Right cardiac atrium (tissue), 5 donors: ENCODE measurements at places on chromosomes 2 and 18.

DNA sequence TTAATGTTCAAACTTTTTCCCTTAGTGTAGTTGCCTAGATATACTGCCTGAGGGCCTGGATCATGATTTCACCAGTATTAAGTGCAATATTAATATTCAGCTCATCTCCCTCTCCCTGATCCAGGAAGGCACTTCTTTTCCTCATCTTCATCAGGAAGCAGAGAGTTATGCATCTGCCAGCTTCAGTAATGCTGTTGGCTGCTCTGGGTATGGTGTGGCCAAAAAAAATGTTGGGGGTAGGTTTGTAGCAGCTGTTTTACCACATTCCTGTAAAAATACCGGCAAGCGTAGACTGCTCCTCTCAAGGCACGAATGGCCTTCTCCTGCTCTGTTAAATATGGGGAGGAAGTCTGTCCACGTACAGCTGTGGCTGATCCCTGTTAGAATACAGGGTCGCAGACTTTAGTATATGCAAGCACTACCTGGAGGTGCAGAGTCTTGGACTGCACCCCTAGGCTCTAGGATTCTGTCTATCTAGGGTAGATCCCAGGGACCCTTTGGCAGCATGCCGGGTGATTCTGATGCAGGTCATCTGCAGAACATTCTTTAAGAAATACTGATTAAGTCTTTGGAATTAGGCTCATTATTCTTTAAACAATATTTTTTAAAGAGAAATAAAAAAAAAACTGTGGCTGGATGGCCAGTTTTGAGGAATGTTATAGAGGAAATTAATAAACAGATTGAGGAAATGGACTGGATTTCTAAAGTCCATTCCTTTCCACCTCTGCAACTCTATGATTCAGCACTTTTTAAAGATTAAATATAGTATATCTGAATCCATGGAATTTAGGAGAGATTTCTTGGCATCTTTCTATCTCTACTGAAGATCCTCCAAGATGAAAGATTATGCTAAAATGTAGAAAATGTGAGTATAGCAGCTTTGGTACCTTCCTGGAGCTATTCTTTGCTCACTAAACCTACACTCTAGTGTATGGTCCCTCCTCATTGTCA lies 21.0 kb upstream of the GLS start:
- peak; percentile 68 for DNase-seq

DNA sequence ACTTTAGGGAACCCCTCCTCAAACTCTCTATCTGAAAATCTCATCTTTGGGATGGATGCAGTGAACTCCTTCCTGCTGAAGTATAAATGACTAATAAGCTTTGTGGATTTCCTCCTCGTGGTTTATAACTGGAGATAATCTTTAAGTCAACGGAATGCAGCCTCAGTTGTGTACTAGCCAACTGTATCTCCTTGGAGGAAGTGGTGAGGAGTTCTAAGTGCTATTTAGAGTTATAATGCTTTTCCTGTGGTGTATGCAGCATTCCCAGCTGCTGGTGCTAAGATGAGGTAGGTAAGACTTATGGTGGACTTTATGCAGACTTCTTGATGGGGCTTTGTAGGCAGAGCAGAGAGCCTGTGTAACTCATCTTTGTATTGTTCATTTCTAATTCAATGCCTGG lies 90.9 kb downstream of the LYPD6B start:
- no peak for DNase-seq

DNA sequence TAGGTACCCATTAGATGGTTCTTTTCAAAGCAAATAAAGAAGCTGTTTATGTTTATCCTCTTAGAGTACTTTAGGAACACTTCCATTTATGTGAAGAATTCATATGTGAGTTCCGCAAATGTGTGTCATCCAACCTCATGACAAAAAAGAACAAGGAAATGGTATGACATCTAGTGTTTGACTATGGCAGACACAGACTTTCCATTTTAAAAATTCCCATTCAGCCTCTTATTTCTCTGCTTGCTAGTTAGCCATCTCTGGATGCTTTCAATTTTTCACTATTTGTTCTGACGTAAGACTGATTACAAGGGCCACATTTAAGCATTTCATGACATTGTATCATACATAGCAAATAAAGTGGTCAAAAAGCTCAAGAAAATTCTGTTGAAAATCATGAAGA lies 103.0 kb downstream of the ZAP70 start:
- no peak for DNase-seq

GRCh38 chr2:196840171-196840570 lies 31.0 kb upstream of the C2orf66 start:
- no peak for DNase-seq

GRCh38 chr2:120444691-120445240 lies 98.8 kb downstream of the INHBB start:
- DNase-seq, result no peak

DNA sequence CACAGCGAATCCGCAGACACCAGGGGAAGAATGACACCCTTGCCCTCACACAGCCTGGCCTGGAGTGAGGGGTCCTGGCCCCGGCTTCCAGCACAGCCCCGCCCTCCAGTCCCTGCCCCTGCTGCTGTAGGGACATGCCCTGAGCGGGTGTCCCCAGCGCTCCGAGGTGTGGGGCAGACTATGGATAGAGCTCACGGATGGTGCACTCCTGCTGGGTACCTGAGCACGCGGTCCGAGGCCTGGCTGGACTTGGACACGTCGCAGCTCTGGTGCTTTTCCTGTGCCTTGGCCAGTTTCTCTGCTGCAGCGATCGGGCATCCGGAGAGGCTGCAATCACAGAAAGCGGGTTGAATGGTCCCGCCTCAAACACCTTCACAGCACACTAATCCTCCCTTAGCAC lies 165.7 kb upstream of the PXDN start:
- DNase-seq, result no peak

DNA sequence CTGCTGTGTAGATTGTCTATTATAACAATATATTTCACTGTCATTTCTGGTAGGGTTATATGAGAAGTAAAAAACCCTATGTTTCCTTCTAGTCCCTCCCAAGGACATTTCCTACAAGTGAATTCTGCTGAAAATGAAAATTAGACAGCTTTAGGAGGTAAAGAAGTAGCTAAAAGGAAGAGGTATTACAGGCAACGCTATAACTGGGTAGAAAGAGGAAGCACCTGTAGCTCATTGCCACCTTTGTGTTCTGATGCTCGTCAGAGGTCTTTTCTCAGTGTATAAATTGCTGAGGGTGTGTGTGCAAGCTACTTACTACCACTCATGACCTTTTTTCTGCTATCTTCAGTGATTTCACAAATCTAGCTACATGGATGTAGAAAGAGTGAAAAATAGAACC lies 1.4 kb downstream of the DNAJC10 start:
- no peak for DNase-seq

GRCh38 chr2:16194096-16194390 lies 253.7 kb downstream of the MYCN start:
- no peak for DNase-seq

DNA sequence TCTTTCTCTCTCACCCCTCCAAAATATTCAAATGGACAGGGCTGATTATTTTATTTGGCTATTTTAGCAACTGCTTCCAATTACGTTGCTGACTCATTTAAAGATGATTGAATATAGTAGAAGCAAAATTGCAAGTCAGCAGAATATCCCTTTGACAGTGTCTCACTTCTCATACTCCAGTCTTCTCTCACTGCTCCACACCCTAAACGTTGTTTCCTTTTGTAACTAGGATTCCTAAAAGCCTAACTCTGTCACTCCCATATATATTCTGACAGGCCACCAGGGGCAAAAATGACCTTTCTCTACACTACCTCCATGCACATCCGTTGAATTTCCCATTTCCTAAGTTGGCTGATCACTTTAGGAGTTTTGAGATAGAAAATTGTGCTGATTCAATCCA lies 351.1 kb downstream of the RND3 start:
- no peak for DNase-seq

DNA sequence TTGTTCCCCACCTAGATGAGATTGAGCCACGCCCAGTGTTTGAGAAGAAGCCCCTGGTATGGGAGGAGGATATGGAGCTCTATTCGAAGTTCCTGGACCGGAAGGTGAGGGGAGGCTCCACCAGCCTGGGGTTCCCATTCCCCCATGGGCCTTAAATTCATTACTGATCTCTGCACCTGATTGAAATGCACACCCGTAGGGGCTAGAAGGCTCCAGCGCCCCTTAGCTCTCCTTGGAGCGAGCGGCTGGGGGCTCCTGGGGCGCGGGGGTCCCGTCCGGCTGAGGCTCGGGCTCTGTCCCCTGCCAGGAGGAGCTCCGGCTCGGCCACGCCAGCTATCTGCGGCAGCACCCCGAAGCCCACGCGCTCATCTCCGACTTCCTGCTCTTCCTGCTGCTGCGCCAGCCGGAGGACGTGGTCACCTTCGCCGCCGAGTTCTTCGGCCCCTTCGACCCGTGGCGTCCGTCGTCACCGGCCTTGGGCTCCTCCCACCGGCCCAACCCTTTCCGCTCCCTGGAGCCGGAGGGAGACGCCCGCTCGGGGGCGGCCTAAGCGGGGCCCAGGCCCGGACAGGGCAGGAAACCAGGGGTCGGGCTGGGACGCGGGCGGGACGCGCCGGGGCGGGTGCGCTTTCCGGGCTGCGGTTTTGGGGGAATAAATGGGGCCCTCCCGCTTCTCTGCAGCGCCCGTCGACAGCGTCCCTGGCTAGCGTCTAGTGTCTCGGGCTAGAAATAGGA lies 10.9 kb downstream of the CATIP start:
- DNase-seq, result peak; percentile 97

DNA sequence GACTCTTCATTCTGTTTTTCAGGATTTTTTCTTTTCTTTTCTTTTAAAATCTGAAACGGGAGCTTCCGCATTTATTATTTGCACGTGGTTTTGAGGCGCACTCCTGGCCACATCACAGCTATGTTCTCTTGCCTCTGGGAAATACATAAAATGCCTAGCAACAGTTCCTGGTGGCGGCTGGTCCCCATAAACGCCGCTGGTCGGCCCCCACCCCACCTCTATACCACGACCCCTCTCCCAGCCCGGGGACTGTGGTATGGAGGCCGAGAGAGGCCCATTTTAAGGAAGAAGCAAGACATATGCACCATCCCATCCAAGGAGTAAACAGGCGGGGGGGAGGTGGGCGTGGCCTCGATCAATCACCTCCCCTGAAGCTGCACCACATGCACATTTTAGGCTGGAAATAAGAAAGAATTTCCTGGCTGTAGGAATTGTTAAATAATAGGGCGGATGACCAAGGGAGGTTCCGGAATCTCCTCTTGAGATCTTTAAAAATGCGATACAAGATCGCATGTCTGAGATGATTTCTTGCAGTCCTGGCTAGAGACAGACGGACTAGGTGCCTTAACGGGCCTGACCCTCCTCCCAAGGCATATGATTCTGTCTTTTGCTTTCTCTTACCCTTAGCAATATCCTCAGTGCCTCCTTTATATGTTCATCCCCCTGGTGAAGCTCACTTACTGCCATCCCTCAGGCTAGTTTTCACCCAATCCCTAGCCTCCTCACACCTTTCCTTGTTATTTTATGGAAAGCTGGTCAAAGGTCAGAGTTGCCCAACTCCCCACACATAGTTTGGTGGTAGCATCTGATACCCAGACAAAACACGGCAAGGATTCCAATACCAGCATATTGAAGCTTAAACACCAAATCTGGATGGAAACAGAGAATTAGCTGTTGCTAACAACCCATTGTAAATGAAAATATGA lies 82.4 kb downstream of the BCL2 start:
- DNase-seq, result peak; percentile 65

DNA sequence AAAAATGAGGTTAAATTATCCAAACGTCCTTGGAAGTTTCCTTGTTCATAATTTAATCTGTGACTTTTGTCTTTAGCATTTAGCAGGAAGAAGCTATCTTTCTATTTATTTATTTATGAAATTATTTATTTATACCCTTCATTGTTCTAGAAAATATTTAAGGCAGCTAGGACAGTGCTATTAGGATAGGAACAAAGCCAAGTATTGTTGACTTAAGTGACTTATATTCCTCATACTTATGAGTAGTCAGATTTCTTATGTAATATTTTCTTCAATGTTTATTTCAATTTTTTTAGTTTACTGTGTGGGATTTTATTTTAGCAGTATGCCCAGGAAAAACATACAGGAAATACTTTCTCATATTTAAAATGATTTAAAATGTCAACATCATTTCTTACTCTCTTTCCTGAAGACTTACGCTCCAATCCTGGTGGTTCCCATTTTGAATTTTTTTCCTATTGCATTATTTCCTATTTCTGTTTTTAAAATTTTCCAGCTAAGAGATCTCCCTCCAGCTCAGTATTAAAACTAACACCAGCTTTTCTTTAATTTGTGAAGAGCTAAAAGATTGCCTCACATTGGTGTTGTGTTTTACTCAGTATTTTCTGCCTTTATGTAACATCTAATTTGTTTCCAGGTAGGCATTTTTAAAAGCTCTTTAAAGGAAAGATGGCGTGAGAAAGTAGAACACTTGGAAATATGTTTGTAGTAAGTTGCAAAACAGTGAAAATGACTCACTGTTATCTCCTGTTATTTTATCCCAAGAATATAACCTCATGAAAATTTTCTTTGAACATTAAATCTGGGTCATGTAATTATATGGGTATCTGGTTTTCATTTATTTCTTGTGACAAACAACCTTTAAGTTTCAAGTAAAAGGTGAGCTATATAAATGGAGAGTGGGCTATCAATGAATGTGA lies 32.2 kb downstream of the MAPRE2 start:
- no peak for DNase-seq

DNA sequence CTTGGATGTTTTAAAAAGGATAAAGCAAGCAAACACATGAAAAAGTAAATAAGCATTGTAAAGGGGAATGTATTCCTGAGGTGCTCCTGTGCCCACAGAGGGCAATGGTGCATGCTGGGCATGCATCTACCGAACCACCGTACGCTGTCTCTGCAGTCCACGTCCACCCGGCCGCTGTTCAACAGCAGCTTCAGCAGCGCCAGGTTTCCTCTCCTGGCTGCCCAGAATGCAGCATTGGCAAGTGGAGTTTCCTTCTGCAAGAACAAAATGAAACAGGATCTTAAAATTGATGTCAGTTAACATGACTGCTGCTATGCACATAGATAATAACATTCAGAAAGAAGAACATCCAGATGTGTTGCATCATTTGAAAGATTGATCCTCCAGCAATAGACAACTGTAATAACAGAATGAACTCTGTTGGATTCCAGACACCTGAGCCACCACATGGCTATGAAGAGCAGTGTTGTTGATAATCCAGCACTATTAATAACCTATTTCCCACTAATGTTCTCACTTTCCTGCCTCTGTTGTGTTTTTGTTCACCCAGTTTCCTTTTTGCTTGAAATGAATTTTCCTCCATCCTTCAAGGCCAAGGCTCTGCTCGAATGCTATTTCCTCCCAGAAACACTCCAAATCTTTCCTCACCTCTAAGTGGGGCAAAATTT lies 13.6 kb downstream of the ANKRD29 start:
- no peak for DNase-seq

GRCh38 chr2:562391-563364 lies 114.5 kb downstream of the TMEM18 start:
- no peak for DNase-seq

- DNase-seq, result peak; percentile 82
These were observed 118.3 kb upstream of the CWC22 start for GRCh38 chr2:180125245-180125962.

- DNase-seq, result no peak
These were observed 75.6 kb upstream of the APCDD1 start for GRCh38 chr18:10378688-10379420.

DNA sequence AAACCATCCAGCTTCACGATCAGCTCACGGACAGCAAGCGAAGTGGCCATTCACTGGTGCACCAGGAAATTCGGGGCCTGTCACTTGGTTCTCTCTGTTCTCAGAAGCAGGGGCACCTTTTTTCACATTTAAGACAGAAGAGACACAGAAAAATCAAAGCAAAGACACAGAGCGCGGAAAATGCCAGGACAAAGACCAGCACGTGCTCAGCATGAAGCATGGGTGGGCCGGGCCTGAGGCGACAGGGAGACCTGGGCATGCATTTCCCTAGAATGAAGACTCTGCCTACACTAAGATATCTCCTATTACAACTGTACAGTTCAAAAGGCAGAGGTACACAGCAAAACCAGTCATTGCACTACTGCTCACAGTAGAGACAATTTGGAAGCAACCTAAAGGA lies 117.4 kb upstream of the ID2 start:
- no peak for DNase-seq
